ENCODE measurements at places on chromosomes 16 and 17.

DNA sequence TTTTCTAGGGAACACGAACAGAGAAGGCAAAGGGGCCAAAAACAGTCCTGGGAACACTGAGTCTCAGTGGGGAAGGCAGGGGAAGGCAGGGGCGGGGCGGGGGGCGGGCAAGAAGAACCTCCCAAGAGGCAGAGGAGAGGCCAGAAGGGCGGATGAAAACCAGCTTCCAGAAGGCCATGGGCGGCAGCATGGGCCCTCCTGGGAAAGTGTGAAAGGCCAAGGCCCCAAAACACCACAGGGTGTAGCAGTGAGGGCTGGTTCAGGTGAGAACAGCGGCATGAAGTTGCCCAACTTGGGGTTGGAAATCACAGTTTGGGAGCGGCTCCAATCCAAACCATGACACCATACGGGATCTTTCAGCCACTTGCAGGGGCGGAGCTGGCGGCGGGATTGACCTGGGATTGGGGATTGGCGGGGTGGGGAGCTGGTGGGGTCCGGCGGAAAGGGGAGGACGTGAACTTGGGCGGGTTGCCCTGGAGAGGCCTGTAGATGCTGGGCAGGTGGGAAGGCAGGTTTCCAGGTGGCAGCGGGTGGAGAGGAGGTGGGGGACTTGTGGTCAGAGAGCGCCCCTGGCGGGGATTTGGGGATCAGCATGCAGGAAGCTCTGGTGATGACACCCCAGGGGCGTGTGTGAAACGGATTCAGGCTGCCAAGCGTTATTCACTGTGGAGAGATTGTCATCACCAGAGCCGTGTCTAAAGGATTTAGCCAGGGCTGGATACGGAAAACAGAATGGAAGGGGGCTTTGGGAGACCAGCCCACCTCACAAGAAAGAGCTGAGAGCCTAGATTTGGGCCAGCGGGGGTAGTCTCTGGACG, 80.9 kb downstream of the ARHGAP23 start:
- peak; percentile 72 for DNase-seq

- no peak for DNase-seq
These were observed 6.0 kb upstream of the RNF135 start for GRCh38 chr17:30964876-30965275.

DNA sequence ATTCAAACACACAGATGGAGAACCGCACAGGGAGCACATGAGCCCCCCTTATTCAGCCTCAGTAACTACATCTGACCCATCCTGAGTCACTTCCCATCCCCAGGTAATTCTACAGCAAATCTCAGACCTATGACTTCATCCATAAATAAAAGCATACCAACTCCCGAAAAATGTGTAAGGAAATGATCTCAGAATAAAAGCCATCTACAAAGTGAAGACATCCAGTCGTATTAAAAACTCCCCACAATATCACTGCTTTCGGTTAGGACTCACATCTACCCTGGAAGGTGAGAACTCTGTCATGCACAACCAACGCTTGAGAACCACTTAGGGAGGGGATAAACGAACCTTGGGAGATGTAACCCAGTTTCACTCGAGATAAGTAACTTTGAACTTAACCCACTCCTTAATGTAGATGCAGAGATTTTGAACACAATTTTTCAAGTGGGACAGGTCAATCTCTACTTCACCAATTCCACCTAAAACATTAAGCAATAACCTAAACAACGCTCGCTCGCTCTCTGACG, 1.3 kb downstream of the USP36 start:
- DNase-seq: peak; percentile 55

DNA sequence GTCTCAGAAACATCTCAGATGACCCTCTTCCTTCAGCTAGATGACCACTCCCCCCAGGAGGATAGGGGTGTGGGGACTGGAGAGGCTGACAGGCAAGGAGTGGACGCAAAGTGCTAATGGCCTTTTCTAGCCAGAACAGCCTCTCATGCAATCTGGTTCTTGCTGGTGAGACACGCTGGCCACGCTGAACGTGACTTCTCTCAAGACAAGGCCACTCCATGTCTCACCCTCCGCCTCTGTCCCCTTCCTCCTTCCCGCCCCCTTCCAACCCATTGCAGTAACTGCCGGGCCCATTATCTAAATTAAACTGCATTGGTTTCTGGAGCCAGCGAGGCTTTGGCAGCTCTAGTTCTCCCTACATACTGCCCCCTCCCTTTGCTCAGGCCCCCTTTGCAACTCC, 9.5 kb downstream of the CACNA1G start:
- DNase-seq: no peak

- DNase-seq: no peak
These were observed 4.5 kb downstream of the SAMD14 start for GRCh38 chr17:50125420-50125997.

GRCh38 chr17:41496803-41497484, 7.2 kb upstream of the KRT36 start:
- DNase-seq: peak; percentile 71

GRCh38 chr17:20967776-20968175, 75.0 kb downstream of the USP22 start:
- no peak for DNase-seq

DNA sequence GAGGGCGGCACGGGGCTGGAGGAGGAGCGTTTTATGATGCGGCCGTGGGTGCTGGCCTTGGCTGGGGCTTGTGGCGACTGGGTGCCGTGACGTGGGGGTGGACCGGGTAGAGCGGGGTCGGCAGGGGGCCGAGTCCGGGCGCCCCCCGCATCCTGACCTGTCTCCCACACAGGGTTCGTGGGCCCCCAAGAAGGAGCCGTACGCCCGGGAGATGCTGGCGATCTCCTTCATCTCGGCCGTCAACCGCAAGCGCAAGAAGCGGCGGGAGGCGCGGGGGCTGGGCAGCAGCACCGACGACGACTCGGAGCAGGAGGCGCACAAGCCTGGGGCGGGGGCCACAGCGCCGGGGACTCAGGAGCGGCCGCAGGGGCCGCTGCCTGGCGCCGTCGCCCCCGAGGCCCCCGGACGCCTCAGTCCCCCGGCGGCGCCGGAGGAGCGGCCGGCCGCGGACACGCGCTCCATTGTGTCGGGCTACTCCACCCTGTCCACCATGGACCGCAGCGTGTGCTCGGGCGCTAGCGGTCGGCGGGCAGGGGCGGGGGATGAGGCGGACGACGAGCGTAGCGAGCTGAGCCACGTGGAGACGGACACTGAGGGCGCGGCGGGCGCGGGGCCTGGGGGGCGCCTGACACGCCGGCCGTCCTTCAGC, 81.6 kb downstream of the ARHGAP23 start:
- no peak for DNase-seq

DNA sequence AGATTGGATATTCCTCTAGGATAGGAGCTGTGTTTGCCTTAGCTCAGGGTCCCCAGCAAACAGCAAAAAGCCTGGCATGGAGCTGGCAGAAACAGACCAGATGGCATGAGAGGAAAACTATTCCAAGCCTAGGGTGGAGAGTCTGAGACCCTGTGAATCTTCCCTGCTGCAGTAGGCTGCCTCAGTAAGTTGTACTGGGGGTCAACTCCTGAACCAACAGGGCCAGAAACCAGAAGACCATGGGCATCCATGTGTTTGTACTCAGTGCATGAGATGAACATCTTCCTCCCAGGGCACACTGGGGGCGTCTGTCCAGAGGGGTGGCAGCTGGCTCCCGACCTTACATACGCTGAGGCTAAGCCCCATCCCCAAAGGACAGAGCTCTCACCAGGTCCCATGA, 214.4 kb downstream of the C16orf78 start:
- no peak for DNase-seq

DNA sequence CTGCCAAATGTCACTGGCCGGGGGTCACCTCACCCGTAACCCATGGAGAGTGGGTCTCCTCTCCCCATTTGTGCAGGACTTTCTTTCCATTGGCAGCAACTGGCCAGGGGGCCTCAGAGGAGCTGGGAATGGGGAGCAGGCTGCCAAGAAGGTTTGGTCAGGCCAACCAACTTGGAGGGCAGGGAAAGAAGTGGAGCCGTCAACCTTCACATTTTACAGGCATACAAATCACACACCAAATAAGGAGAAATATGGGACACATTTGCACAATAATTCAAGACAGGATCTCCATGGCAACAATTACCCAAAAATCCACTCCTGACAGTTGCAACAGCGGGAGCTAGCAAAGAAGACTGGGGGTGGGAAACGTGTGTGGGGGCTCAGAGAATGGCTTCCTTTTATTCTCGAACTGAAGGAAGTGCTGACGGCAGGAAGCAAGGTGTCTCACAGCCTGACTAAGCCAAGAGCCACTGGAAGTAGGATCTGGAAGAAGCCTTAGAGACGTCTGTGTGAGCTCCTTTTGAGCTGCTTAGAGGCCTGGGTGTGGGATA, 20.9 kb downstream of the RPRML start:
- no peak for DNase-seq

DNA sequence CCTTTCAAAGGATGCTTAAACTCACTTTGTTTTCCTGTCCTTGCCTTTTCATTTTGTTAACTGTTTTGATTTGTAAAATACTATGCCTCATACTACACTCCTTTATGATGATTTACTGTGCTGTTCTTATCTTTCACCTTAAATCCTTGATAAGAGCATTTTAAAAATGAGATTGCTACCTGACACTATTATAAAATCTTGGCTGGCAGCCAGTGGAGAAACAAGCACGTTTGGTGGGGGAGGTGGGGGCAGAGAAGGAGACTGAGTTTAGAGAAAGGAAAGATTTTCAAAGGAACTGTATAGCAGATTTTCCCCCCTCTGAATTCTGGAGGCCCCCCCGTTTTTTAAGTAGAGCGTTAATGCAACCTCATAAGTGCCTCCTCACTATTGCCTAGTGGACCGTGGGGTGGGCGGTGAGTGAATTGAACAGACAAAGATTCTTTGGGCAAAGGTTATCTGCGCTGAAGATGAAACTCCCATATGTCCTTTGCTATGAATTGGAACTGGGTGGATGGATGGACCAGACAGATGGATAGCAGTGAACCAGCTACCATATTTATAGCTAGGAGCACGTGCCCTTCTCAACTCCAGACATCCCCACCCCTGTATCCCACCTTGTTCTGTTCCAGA, 200.2 kb downstream of the CCDC182 start:
- no peak for DNase-seq

- no peak for DNase-seq
These were observed 12.6 kb upstream of the OR1F1 start for GRCh38 chr16:3175157-3176093.

DNA sequence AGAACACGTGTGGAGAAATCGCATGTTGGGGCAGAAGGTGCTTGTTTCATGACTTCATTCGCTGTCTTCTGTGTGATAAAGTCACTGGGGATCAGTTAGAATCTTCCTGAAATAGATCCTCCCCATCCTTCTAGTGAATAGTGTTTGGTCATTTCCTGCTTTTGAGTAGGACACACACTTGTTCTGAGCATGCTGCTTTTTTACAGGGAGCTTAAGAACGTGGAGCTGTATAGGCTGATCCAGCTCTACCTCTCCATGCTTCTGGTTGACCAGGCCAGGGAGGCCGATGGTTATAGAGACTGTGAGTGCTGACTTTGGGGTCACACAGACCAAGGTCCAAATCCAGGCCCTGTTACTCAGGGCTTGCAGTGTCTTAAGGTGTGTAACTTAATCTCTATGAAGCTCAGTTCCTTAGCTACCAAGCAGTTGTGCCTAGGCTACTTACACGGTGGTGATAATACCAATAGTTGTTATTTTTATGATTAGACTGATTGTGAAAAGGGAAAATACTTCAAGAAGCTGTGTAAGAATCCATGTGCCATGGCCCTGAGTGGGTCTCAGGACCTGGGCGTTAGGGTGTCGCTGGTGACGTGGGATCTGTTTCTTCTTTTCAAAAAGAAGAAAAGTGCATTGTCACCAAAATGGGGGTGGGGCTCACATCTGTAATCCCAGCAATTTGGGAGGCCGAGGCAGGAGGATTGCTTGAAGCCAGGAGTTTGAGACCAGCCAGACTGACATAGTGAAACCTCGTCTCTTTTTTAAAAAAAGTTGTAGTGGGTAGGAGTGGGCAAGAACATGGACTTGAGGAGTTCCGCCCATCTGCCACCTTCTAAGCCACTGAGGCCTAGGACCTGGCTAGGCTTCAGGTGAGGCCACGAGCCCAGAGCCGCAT, 64.1 kb upstream of the LGALS9 start:
- no peak for DNase-seq
